Activated CD4-positive, alpha-beta T cell treated with anti-CD3 and anti-CD28 coated beads for 1 hour (primary cell): ENCODE measurements at places on chromosomes 16 and 17.

DNA sequence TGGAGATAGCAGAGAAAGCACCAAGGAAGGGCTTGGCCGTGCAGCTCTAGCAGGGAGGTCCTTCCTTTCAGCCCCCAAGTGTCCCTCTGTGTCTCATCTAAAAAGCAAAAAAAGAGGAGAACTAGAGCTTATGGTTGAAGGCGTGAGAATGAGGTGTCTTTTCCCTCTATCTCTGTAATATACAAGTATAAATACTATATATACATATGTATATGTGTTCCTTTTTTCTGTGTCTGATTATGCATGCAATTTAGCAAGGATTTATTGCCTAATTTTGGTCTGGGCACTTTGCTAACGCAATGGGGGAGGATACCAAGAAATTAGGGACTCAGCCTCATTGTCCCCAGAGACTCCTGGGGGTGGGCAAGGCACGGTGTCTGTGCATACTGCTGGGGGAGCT is 90.2 kb upstream of the CCL2 start:
- no peak for DNase-seq

- DNase-seq, result no peak
Measured at GRCh38 chr17:39175695-39176093, 9.7 kb upstream of the ARL5C start.

DNA sequence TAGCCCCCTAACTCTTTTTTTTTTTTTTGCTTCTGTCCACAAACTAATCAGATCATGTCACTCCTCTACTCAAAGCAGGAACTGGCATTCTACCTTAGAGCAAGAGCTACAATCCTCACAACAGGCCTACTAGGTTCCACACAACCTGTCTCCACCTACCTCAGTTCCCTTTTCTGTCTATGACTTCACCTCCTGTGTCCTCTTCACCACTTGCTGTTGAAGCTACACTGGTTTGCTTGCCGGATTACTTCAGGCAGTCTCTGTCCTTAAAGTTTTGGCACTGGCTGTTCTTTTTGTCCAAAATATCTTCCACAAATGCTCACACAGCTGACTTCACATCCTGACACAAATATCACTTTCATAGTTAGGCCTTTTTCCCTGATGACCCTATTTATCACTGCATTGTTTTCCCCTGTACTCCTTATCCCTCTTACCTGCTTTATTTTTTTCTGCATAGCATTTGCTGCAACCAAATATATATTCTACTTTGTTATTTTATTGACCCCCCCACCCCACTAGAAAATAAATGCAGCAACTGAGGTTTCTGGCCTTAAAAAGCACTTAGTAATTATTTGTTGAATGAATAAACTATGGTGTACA is 72.0 kb downstream of the KANSL1 start:
- DNase-seq, result no peak

DNA sequence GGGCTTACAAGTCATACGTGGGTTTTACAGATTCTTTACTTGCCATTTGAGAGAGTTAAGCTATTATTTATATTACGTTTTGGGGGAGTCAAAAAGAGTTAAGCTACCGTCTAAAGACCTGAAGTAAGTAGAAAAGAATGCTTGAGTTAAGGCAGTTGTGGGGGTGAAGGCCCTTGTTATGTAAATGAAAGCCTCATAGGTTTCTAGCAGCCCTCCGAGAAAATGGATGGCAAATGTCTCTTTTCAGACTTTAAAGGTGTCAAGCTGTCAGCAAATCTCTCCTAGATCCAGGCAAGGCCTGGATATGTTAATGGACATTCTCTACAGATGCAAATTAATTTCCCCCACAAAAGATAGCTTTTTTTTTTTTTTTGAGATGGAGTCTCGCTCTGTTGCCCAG is 7.2 kb upstream of the EIF4A3 start:
- DNase-seq, result no peak

- no peak for DNase-seq
Measured at GRCh38 chr17:47649972-47650524, 329 bp downstream of the KPNB1 start.

GRCh38 chr17:36132421-36132831 is 28.8 kb downstream of the CCL4 start:
- DNase-seq, result no peak

- DNase-seq, result no peak
Measured at GRCh38 chr17:81282876-81283275, 12.2 kb downstream of the SLC38A10 start.

GRCh38 chr17:61305024-61305423 is 94.6 kb upstream of the TBX2 start:
- no peak for DNase-seq

DNA sequence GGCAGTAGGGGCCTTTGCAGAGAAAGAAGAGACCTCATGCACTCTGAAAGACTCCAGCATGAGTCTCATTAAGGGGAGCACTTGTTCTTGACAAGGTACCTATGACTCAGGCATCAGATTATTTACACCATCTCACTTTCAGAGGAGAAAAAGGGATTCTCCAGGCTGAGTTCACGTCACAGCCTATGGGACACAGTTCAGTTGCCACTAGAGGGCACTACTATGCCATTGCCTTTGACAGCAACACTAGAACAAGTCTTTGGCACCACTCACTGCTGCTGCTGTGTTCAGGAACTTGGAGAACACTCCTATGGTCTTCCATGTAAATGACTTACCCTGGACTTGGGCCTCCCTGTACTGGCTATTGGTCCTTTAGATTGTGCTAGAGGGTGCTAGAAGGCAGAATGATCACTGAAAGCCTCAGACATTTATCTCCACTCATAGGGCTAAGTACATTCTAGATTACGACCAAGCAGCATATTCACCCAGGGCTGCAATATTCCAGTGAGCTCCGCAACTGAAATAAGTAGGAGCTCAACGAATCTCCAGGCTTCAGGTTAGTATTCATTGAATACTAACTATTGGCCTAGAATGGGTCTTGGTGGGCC is 225.1 kb upstream of the CA10 start:
- DNase-seq, result no peak

DNA sequence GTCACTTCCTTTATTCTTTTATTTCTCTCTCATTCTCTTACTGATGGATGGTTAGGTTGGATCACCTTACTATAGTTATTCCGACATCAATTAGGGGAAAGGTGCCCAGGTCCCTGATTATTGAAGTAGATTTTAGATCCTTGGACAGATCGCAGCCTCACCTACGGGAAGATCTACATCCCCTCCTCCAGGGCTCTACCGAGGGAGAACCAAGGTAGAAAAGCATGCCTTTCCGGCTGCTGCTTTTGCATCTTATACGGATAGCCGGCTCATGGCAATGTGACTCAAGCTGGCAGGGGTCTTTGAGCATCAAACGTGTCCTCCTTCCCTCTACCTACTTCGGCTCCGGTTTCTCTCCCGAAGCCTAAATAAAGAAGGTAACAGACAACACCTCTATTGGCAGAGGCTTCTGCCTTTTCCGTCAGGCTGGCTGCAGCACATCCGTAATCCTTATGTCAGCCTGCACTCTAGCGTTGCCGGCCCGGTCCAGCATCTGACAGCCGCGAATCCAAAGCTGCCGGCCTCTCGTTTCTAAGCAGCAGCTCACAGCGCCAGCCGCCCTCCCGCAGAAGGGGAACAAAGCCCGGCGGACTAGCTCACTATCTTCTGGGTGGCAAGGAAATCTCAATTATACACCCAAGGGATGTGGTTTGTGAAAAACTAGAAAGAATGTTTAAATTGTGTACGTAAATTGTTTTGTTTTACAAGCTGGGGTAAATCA is 46.9 kb downstream of the IRX6 start:
- DNase-seq, result no peak

DNA sequence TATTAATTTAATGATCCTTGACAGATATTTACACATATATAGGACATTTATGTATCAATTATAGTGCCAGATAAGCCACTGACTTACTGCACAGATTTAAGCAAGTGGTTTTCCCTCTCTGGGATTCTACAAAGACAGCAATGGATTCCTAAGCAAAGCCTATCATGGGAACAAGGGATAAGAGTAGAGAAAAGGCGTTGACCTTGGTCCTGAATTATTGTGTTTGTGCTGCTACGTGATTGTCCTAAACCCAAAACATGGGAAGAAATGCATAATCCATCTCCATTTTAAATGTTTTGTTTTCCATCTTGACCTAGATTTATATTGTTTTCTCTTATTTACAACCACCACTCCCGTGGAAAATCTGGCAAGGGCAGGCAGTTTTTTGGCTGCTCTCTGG is 14.0 kb downstream of the SLFN11 start:
- DNase-seq, result no peak

DNA sequence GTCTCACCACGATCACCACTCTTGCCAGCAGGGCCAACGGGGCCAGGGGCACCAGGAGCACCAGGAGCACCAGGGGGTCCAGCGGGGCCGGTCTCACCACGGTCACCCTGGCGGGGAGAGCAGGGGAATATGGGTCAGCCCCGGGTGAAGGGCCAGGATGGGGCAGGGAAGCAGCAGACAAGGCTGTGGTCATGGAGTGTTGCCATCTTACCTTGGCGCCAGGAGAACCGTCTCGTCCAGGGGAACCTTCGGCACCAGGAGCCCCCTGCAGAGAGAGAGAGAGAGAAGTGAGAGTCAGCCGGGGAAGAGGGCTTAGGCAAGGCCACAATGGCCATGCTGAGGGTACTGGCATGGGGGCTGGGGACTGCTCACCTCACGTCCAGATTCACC is 12.9 kb downstream of the COL1A1 start:
- no peak for DNase-seq

DNA sequence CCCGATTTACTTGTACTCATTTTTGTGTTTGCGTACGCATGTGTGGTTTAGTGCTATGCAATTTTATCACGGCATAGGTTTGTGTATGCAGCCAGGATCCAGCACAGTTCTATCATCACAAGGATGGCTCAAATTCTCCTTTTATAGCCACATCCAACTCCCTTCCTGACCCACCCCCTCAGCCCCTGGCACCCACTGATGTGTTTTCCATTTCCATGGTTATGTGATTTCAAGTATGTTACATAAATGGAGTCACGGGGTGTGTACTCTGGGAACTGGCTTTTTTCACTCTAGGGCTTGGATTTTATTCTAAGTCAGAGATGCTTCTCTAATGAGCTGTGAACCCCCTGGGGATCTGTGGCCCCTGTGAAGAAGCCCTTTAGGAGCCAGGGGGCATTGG is 16.8 kb downstream of the IL4R start:
- no peak for DNase-seq

DNA sequence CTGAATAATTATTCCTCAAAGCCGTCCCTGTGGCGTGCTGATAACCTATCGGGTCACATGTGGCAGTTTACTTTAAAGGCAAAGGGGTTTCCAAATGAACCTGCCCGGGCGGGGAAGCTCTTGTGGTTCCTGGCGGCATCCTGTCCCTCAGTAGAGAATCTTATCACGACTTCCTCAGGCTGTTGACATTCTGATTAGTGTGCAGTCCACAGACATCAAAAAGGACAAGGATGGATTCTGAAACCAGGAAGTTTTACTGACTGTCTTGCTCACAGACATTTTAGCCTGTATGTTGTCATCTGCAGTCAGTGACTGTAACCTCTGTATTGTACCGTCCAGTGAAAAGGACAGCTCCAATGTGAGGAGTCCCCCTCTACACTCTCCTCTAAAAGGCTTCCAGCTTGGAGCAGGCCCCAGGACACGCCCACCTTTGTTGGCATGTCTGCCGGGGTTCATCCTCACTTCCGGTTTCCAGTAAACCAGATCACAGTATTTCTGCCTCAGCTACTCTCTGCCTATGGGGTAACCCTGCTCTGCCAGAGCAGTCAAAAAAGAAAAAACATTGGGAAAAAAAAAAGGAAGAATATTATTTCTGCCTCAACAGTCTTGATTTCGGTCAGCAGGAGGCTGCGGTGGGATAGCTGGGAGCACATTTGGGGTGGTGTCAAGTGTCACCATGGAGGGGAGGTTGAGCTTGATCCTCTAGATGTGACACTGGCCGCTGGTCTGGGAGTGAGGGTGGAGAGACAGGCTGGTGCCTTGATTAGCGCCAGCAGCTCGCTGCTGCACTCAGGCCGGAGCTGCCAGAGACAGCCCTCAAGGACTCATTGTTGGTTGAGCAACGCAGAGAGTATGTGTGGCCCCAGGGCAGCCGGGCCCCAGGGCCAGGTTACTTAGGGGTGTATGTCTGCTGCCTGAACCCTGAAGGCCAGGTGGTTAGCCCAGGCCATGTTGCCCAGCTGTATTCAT is 89.0 kb upstream of the DNAH17 start:
- DNase-seq, result no peak

DNA sequence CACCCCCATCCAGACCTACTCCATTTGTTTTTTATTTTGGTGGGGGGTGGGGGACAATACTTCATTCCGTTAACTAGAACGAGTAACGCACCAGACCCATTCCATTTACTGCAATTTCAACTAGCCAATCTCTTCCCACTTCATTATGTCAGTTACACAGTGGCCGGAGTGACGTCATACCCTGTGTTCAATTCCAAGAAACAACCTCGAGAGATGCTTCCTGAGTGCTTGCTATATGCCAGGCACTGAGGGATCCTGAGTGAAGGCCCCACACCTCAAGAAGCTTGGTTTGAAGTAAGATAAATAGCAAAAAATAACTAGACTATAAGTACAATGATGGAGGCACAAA is 9.1 kb upstream of the SIAH1 start:
- no peak for DNase-seq

- no peak for DNase-seq
Measured at GRCh38 chr16:48810803-48811453, 200.9 kb upstream of the N4BP1 start.

- no peak for DNase-seq
Measured at GRCh38 chr16:52252680-52253079, 294.3 kb downstream of the TOX3 start.
